Sciatic nerve (tissue), 2 donors: ENCODE measurements at places on chromosomes 1 and 21.

- no peak for DNase-seq
Observed at GRCh38 chr1:93723110-93723509, 41.5 kb upstream of the BCAR3 start.

GRCh38 chr1:237789619-237790018, 101.1 kb downstream of the ZP4 start:
- no peak for DNase-seq

GRCh38 chr21:42547906-42548365, 34.3 kb downstream of the SLC37A1 start:
- DNase-seq: peak; percentile 51

DNA sequence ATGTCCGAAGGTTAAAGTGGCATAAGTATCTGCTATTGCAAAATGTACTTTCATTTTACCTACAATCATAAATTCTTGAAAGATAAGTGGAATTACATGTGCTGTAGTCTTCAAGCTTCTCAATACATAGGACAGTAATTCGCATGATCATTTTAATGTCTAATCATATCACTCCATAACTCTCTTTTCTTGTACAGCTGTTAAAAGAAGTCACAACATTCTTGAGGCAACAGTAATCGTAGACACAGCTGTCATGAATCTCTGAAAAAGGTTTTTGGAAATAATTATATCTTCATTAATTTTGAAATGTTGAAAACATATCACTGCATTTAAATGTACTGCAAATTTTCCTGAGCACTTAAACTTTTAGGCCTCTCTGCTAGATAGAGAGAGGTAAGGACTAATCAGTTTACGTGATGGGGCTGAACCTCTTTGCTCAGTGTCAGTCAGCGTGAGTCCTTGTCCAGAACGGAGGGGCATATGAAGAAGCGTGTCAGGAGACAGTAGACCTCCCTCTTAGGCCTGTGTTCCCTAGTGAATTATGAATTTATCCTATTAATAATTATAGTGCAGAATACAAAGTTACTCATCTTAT, 133.4 kb downstream of the NEK7 start:
- DNase-seq: no peak

GRCh38 chr1:228240411-228241240, 32.8 kb downstream of the OBSCN start:
- no peak for DNase-seq

- no peak for DNase-seq
Observed at GRCh38 chr1:59151387-59151761, 145.5 kb upstream of the FGGY start.

DNA sequence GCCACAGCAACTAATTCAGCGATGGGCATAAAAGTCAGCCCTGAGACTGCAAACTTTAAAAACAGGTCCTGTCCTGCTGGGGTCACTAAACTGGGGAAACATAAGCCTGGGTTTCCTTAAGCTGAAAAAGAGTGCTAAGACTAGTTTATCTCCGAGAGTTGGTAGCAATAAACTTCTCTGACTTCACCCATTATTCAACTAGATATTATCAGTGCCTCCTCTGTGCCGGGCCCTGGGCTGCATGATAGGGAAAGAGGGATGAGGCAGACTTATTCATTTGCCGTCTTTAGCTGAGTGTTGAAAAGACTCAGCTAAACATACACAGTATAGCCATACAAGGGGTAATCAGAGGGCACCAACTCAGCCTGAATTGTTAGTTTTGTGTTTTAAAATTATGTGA, 33.0 kb downstream of the AK2 start:
- DNase-seq: no peak

- no peak for DNase-seq
Observed at GRCh38 chr1:244755673-244756072, 79.8 kb upstream of the COX20 start.

GRCh38 chr1:78211483-78212092, 165.8 kb downstream of the GIPC2 start:
- DNase-seq: no peak

GRCh38 chr1:201376464-201377374, 761 bp downstream of the TNNT2 start:
- DNase-seq: no peak

GRCh38 chr21:38075833-38076587, 159.8 kb upstream of the KCNJ6 start:
- no peak for DNase-seq

DNA sequence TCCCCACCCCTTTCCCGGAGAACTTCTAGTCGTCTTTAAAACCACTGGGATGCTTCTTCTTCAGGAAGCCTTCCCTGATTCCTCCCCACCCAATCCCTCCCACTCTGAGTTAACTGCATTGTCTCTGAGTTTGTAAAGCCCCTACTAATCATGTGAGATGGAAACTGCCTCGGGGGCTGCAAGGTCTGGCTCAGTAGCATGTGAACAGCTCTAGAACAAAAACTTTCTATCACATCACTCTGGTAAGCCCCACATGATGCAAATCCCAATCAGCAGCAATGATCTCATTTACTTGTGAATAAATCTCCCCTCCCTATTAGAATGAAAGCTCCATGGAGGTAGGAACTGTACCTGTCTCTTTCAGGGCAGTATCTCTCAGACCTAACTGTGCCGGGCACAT, 141.0 kb upstream of the JUN start:
- no peak for DNase-seq

- no peak for DNase-seq
Observed at GRCh38 chr1:44040418-44040817, 9.2 kb upstream of the SLC6A9 start.

DNA sequence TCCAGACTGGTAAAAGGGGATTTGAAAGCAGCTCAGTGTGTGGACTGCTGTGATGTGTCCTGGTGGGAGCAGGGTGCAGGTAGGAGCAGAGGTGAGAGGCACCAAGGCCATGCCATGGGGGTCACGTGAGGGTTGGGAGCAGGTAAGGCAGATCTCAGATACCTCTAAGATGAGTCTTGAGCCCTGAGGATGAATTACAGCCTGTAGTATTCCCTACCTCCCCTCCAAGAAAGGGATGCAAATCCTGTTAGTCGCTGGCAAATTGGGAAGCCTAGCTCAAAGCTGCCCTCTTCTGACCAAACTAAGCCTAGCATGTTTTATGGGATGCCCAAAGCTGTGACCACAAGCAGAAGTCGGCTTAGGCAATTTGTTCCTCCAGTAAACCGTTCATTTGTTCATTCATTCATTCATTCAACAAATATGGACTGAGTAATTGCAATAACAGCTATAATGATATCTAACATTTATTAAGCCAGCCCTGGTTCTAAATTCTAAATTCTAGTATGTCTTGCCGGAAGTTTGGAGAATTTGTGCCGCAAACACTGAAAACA, 3.9 kb upstream of the NUAK2 start:
- DNase-seq: no peak

- no peak for DNase-seq
Observed at GRCh38 chr1:15850471-15851001, 3.0 kb downstream of the SPEN start.

- DNase-seq: no peak
Observed at GRCh38 chr1:85225624-85226380, 25.0 kb upstream of the SYDE2 start.

- no peak for DNase-seq
Observed at GRCh38 chr1:110506541-110506940, 12.4 kb downstream of the KCNA10 start.

GRCh38 chr21:31011412-31011811, 26.9 kb downstream of the KRTAP19-8 start:
- no peak for DNase-seq

DNA sequence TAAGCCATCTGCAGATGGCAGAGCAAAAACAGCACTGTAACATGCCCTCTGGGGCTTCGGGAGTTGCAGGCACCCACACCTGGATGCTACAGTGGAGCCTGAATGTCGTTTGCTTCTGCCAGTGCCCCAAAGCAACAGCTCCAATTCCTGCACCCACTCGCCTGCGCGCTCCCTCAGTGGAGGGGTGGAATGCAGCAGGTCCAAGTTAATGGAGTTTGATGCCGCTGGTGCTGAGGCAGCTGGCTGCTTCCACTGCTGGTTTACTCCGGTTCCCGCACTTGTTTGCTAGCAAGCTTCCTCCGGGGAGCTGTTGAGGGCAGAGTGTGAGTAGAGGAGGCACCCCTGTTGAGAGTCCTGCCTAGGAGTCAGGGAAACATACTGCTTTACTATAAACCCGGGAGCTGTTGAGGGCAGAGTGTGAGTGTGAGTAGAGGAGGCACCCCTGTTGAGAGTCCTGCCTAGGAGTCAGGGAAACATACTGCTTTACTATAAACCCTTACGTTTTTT, 584.0 kb upstream of the TMPRSS15 start:
- DNase-seq: no peak

DNA sequence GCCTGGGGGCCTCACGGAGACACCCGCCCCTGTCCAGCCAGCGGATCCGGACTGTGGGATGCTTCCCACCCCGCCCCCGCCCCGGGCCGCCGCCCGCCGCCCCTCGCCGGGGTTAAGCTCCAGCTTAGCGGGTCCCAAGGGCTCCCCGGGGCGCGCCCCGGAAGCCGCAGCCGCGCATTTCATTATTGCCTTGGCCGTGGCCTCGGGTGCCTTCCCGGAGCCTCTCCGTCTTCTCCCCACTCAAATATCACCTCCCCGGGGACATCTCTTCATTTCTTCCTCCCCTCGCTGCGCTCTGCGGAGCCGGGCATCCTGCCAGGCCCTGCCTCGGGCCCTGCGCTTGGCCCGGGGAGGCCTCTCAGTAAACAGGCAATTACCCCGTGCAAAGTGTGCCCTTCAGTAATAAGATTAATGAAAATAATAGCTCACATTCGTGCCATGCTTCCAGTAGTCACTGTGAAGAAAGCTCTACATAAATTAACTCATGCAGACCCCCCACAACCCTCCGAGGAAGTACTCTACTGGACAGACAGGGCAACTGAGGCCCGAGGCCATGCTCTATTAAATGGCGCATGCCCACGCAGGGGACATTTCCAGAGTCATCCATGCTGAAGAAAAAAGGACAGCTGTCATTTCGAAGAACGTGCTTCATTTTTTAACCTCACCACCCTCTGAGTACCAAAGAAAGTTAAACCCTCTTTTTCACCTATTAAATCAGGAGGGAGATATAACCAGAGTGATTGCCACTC, 49.9 kb upstream of the LAPTM5 start:
- peak; percentile 81 for DNase-seq

- no peak for DNase-seq
Observed at GRCh38 chr21:43817157-43818086, 28.0 kb downstream of the RRP1 start.

DNA sequence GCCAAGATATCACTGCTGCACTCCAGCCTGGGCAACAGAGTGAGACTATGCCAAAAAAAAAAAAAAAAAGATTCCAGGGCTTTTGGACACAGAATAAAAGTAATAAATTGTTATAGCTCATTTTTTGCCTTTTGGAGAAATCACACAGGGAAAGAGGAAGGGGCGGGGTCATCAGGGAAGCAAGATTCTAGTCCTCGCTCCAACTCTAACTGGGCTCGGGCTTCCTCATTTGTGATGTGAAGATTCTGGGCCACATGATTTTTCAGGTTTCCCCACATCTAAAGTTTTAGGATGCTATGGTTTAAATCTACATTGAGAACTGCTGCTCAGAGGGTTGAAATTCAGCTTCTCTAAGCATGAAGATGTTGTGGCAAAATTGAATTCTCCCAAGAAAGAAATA, 179.3 kb upstream of the PLXNA2 start:
- DNase-seq: no peak

- no peak for DNase-seq
Observed at GRCh38 chr1:207025146-207025880, 7.2 kb downstream of the C1orf116 start.

DNA sequence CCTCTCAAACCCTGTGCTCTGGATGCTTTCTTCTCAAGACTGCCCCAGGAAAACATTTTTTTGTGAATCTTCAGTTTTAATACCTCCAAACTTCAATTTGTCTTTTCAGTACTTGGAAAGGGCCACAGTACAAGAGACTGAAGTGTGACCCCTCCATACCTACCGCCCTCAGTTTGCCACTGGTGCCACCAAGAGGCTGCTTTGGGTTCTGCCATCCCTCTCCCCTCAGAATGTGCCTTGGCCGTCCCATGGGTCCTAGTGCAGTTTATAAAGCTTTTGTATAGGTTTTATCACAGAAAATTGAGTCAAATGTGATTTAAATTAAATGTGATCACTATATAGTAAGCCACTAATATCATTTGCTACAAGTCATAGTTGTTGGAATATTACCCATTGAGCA, 60.8 kb upstream of the PGD start:
- DNase-seq: peak; percentile 67

GRCh38 chr1:1178794-1179331, 5.2 kb downstream of the TTLL10 start:
- no peak for DNase-seq

DNA sequence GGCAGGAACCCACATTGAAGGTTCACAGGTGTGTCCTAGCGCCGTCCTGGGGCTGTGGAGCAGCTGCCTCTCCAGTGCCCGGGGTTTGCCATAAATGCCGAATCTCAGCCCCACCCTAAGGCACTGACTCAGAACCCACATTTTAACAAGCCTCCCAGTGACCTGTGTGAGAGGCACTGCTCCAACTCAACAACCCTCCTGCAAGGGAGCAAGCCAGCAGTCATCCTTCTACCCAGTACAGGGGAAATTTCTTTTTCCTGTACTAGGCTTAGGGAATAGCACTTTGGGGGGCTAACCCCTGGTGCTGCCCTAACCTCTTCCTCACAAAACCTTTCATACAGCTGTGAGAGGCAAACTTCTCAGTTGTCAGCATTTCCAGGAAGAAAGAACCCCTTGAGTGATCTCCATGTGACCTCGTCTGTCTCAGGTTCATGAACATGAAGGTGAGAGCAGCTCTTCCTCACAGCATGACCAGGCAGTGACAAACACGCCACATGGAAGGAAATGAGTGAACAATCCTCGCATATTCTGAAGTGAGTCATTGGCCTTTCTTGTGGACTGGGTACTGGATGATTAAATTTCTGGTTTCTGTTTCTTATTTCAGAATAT, 11.4 kb upstream of the BCAR3 start:
- DNase-seq: no peak

DNA sequence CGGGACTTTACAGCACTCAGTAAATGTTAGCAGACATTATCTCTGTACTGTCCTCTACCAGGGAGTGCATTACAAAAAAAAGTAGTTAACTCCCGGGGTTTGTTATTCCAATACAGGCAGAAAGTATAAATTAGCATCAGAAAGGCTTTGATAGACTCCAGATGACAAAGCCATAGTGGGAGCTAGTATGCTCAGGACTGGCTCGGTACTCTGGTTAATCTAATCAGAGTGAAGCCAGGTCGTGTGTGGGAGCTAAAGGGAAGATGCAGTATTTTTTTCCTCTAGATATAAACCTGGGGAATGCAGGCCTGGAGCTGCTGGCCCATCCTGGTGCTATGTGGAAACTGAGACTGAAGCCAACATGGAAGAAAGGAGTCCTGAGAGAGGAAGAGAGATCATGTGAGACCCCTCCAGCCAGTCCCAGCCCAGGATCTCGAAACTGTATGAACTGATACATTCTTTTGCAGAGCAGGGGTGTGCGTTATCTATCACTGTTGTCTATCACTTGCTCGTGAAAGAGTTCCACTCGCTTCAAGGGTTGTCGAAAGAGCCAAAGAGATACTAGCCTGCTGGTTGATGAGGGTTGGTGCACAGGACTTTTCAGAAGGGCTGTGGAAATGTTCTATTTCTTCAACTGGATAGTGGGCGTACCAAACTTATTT, 125.8 kb downstream of the PLPP3 start:
- DNase-seq: no peak
